ENCODE measurements at places on chromosomes 16 and 17.

DNA sequence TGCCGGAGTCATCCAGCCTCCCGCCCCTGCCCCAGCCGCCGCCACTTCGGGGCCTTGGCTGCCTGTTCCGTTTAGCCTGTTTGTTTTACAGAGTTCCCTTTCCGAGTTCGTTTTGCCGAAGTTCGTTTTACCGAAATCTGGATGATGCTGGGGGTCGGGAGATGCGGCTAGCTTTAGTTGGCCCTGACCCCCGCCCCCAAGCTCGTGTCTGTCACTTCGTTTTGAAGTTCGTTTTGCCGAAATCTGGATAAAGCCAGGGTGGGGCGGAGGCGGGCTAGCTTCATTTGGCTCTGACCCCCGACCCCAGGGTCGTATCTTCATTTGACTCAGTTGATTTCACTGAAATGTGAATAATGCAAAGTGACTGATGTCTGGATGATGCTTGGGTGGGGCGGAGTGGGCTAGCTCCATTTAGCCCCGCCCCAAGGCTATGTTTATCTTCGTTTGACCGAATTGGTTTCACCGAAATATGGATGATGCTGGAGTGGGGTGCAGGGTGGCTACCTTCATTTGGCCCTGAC is 591 bp downstream of the PSMD7 start:
- DNase-seq, result peak; percentile 25

DNA sequence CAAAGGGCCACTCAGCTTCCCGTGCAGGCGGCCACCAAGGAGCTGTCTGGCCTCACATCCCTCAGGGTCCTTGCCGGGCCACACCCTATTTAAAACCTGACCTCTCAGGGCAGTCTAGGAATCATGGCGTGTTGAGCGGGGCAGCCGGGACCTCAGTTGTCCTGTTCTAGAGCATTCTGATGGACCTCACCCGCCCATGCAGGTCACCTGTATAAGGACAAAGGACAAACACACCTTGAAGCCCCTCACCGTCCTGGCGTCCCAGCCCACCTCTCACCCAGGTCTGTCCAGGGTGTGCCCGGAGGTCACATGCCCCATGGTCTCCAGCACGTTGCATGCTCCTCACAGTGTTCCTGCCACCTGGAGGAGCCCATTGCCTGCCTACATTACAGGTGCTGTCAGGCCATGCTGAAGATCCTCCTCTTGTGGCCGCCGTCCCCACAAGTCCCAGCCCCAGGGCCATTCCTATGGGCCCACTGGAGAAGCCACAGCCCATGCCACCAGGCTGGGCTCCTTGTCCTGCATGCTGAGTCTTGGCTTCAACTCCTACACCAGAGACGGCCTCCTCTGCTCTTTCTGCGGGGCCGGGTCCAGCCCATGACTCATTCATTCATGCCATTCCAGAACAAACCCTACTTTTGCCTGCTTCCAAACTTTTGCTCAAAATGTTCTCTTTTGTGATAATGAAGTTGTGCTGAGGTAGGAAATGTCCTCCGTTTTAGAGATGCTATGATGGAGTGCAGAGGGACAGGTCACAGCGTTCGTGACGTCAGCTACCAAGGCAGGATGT is 46.3 kb downstream of the PEMT start:
- DNase-seq, result no peak

- DNase-seq, result peak; percentile 9
Measured at GRCh38 chr17:57995076-57995956, 7.3 kb upstream of the VEZF1 start.

DNA sequence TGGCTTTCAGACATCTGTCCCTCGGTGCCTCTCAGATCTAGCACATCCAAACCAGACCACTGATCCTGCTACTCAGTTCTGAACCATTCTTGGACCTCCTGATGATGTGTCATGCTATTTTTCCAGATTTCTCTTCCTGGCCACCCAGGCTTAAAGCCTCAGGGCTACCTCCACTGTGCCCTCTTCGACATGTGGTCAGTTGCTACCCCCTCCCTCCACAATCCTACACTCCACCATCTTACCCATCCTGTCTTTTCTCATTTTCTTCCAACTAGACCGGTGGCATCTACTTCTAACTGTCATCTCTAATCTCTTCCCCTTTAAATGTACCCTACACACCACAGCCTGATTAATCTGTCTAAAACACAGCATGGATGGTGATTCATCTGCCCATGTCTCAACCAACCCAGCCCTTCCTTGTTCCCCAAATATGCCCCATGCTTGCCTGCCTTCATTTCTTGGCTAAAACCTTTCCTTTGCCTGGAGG is 478.6 kb downstream of the SLC39A11 start:
- no peak for DNase-seq

DNA sequence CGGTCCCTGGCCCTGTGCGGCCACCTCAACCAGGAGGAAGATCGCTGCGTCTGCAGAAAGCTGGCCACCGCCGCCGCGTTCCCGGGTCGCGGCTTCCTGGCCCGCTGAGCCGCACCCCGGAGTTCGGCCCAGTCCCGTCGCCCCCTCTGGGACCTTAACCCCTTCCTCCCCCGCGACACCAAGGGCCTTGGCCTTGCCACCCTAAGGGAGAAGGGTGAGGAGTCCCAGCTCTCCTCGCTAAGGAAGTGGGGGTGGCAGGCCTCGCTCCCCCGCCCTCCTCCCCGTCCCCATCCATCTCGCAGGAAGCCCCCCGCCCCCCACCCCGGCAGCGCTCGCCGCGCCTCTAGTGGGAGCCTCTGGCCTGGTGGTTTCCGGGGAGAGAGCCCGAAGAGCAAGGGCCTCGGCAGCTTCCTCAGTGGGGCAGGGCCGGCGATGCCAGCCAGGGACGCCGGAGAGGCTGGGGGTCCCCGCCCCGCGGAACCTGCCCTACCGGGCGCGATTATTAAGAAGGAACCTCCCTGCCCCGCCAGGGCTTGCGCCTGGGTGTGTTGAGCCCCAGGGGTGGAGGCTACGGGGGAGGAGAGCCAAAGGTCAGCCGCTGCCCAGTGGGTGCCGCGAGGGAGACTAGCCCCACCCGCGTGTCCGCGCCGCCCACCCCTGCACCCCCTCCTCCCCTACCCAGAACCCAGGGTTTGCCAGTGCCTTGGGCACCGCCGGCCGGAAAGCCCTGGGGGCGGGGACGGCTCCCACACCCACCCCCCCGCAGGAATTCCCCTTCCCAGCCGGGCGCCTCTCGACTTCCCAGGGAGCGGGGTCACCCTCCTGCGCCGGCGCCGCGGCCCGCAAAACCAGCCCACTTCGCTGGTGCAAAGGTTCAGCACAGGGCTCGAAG is 6.8 kb downstream of the CBX4 start:
- DNase-seq, result no peak

DNA sequence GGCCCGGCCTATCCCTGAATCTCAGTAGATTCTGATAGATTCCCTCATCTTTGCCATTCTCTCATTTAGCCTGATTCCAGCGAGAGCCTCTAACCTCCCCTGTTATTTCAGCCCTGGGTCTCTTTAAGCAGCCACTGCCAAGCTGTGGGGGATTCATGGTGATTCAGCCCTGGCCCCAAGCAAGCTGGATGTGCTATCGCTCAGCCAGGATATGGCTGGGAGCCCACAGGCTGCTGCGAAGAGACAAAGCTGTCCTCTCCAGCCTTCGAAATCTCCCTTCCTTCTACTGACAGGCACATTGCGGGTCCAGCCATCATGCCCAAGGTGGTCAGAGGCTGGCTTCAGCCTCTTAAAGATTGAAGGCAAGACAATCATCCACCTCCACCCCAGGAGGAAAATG is 394.1 kb downstream of the SOX9 start:
- DNase-seq, result no peak

- no peak for DNase-seq
Measured at GRCh38 chr17:1997927-1998742, 27.0 kb downstream of the RTN4RL1 start.

GRCh38 chr16:84425696-84426095 is 57.4 kb downstream of the ATP2C2 start:
- DNase-seq, result no peak

GRCh38 chr17:73933871-73934270 is 269.6 kb upstream of the RPL38 start:
- no peak for DNase-seq

GRCh38 chr17:79843474-79843815 is 4.2 kb upstream of the CBX4 start:
- no peak for DNase-seq

- DNase-seq, result no peak
Measured at GRCh38 chr17:28325211-28325610, 6.2 kb downstream of the TMEM97 start.

- DNase-seq, result no peak
Measured at GRCh38 chr16:86471896-86472295, 38.4 kb upstream of the FOXF1 start.

- peak; percentile 40 for DNase-seq
Measured at GRCh38 chr16:23482778-23483177, 27.5 kb downstream of the GGA2 start.

- DNase-seq, result no peak
Measured at GRCh38 chr16:82183004-82183397, 13.0 kb upstream of the MPHOSPH6 start.

GRCh38 chr17:57419940-57420550 is 163.7 kb downstream of the MSI2 start:
- no peak for DNase-seq

DNA sequence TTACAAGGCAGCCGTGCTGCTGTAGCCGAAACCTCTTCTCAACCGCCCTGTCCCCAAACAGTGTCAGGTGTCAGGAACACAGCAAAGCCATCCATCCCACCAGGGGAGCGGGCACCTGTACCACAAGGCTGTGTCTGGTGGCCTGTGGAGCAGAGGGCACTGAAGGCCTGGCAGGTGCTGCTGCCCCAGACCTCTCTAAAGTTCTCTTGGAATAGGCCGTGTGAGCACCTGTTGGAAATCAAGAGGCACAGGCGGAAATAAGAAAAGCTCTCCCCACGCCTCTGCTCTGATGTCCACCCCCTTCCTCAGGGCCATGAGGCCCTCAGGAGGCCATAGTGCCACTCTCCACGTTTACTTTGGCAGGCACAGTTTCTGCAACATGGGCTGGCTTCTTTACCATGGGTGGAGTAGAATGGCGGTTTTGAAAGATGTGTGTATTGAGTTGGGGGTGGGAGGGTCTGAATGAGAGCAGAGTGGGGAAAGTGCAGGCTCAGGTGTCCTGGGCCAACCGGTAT is 99.9 kb upstream of the ZNF750 start:
- no peak for DNase-seq

GRCh38 chr17:76278952-76279741 is 14.0 kb downstream of the UBALD2 start:
- peak; percentile 81 for DNase-seq

GRCh38 chr17:58377093-58377601 is 25.1 kb upstream of the SUPT4H1 start:
- no peak for DNase-seq

GRCh38 chr17:50604513-50604912 is 30.2 kb upstream of the ABCC3 start:
- no peak for DNase-seq

DNA sequence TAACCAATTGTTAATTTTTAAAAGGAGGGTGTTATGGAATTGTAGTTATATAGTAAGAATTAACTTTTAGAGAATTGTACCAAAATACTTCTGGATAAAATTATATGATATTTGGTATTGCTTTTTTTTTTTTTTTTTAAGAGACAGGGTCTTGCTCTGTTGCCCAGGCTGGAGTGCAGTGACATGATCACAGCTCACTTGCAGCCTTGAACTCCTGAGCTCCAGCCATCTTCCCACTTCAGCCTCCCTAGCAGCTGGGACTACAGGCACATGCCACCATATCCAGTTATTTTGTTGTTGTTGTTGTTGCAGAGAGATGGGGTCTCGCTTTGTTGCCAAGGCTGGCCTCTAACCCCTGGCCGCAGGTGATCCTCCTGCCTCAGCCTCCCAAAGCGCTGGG is 8.5 kb downstream of the ARSG start:
- DNase-seq, result no peak

DNA sequence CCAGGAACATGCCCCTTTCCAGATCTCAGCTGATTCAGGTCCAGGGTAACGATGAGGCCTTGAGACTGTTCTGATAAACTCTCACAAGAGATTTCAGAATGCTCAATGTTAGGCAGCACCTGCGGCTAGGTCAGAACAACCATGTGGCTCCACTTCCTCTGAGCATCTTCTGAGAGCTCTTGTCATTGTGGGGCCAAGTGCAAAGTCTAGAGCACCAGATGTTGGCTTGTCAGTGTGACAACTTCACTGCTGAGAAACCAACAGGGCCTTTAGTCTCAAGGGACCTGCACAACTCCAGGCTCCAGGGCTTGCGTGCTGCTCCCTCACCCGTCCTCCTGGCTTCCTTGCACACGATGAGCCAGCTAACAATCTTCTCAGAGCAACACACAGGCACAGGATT is 29.0 kb downstream of the FCSK start:
- DNase-seq, result no peak

- DNase-seq, result no peak
Measured at GRCh38 chr17:31387438-31387837, 4.0 kb upstream of the RAB11FIP4 start.

DNA sequence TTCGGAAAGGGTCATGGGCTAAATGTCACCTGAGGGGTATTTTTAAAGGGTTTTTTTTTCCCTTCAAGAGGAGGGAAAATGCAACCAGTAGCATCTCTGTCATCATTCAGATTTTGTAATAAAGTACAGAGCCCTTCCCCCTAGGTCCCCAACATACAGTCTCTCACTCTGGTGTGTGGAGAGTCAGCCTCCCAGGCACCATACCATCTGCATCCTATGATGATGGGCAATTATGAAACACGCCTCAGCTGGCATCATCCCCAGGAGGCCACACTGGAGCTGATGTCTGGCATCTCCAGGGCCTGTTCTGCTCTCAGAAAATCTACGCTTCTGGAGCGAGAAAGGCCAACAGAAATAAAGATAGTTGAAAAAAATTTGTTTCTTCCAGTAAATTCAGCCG is 32.0 kb downstream of the TBX4 start:
- no peak for DNase-seq

Data from stimulated activated CD8-positive, alpha-beta memory T cell treated with anti-CD3 and anti-CD28 coated beads, Interleukin-4, amount 100 ng/mL, for 24 hours (primary cell).